Left lobe of liver (tissue), 2 donors: ENCODE measurements at places on chromosomes 5 and 9. TPM values are rescaled to one million over a fixed set of nuclear protein-coding genes. Genes with fewer than 3 reads are reported as not detected.

Gene RAI14
- total RNA-seq: 24.9 TPM

DNA sequence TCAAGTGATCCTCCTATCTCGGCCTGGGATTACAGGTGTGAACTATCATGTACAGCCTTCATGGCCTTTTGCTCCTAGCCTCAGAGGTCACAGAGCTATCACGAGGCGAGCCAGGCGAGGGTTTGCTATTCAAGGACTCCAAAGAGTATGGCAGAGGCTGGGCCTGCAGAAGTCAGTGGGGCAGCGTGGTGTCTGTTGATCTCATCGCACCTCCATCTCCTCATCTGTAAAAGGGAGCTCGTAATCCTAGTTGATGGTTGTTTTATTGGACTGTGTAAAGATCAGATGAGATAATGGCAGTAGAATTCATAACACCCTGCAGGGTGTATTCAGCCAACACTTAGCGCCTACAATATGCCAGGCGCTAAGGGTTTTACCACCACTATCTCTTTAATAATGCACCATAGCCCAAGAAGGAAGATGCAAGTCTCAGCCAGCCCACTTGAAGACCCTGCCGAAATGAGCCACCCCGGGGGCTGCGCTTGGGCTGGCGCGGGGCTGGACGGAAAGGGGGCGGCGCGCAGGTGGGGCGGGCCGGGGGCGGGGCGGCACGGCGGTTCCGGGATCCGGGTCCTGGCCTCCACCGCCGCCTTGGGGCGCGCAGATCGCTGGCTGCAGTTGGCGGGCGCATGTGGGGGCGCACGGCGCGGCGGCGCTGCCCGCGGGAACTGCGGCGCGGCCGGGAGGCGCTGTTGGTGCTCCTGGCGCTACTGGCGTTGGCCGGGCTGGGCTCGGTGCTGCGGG is at the start of gene GALNT12:
GALNT12 (plus strand) TSS at position 601 of the 744 bp plus-strand sequence; CDS start at position 630, 29 bp downstream.
- no peak for DNase-seq

Gene FOXD4
- total RNA-seq: not detected

Gene SHC3
- 0.10 TPM for total RNA-seq

- DNase-seq: no peak
Measured at GRCh38 chr5:105330185-105330584, 1767.6 kb upstream of the NUDT12 start.

GRCh38 chr5:172765766-172766286 is 5.2 kb downstream of the DUSP1 start:
- peak; percentile 65 for DNase-seq

- DNase-seq: no peak
Measured at GRCh38 chr9:91199739-91200497, 161.8 kb downstream of the AUH start.

GRCh38 chr9:21969011-21969940 is 24.9 kb downstream of the CDKN2A start:
- no peak for DNase-seq

DNA sequence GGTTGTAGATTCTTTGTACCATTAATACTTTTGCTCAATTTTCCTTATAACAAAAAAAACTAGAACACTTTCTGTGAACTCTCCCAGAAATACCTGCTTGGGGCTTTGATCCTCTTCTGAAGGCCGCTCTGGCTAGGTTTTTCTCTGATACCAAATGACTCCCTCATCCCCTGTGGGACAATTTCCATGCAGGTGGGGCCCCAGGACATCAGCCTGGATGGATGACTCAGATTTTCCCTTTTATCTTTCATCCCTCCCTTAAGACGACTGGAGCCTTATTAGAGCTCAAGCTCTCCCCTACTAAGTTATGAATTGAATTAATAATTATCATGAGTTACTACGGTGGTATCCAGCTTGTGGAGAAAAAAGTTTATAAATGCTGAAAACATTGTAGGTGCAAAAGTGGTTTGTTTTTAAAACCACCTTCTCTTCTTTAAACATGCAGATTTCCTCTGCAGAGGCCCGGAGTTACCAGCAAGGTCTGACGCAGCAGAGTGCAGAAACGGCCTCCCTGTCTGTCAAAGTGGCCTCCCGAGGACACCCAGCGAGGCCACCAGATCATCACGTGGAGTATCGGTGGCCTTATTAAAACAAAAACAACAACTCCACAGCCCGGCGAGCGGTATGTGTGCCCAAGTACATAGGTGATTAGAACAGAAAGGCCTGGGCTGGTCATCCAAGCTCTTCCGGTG is 50.8 kb upstream of the IRX4 start:
- no peak for DNase-seq

GRCh38 chr9:115650768-115651167 is 502.8 kb upstream of the PAPPA start:
- DNase-seq: no peak

Gene OTULINL
- 1.4 TPM for total RNA-seq

GRCh38 chr5:87002485-87002884 is 265.2 kb upstream of the RASA1 start:
- DNase-seq: no peak

Gene TNFSF15
- 0.05 TPM for total RNA-seq

Gene CDH9
- total RNA-seq: not detected

DNA sequence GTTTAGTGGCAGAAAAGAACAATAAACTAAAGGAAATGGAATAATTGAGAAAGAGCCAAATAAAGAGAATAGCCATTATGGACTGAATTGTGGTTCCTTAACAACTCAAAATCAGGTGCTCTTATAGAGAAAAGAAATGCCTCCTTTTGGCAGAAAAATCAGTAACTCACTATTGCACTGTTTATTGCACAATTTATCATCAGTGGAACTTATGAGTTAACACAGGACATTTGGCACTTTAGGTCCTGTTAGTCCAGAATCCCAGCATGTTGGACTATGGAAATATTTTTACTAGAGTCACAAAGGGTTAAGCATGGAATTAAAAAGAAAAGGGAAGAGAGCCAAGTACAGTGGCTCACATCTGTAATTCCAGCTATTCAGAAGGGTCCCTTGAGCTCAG is 53.8 kb upstream of the JMY start:
- no peak for DNase-seq

DNA sequence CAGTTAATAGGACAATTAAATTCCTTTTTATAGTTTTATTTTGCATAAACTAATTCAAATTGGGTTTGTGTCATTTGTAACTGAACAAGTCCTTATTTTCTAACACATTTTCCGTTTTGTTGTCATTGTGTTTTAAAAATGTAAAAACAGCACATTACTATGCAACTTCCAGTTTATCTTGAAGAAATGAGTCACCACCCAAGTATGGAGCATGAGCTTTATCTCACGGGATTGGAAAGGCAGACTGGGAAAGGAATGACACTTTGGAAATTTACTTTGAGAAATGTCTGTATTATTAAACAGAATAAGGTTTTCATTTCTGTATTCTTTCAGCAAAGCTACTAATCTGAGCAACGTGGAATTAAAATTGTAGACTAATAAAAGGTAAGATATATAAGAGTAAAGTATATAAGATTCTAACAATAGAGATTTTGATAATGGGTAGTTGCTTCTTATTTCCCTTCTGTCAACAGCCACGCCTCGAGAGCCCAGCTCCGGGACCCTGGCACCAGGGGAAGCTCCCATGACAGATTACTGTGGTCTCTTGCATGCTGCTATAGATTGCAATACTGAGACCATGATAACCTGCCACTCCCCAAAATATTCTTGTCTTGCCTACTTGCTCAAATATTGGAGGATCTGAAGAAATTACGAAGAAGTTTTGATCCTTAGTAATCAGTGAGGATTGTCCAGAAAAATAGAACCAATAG is 433.1 kb downstream of the CHSY3 start:
- DNase-seq: no peak

GRCh38 chr5:79809743-79810142 is 120.1 kb downstream of the CMYA5 start:
- no peak for DNase-seq

DNA sequence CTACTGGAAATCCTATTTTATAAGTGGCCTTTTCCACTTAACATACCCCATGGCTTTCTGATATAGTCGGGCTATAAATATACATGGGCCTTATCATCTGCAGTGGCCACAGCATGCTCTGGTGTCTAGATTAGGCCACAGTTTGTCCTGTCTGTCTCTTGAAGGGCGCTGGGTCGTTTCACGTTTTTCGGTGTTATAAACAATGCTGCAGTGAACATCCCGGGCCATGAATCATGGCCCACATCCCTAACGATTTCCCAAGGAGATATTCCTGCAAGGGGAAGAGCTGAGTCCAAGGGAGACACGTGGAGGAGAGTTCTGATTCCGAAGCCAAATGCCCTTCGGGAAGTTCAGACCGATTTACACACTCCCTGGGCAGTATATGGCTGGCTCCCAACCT is 8.4 kb downstream of the PLPP7 start:
- DNase-seq: no peak

Gene KCNV2
- not detected for total RNA-seq

GRCh38 chr5:99025298-99026045 is 96.7 kb upstream of the CHD1 start:
- DNase-seq: peak; percentile 56

Gene ZNF474
- 0.13 TPM for total RNA-seq

GRCh38 chr9:136787690-136788400 is 3.3 kb upstream of the TMEM141 start:
- DNase-seq: peak; percentile 73

Gene KLHL9
- total RNA-seq: 6.2 TPM

GRCh38 chr5:142239394-142240159 is 85.2 kb downstream of the SPRY4 start:
- DNase-seq: no peak
